ENCODE measurements at places on chromosomes 7 and 10. TPM values are rescaled to one million over a fixed set of nuclear protein-coding genes. Genes with fewer than 3 reads are reported as not detected.

DNA sequence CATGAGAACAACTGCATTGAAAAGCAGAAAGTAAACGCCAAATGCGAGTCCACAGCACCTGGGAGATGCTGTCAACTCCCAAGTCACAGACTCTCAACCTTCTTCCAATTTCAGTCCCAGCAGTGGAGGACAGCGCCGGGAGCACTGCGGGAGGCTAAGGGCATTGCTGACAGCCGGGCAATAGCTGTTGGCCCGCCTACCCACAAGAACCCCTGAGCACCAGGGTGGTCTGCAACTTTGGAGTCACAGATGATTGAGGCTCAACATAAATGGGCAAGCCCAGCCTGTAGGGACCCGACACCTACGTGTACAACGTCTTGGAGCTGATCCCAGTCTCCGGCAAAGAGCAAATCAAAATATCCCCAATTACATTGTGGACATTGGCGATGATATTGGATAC, 262.9 kb downstream of the TCERG1L start:
- no peak for DNase-seq

DNA sequence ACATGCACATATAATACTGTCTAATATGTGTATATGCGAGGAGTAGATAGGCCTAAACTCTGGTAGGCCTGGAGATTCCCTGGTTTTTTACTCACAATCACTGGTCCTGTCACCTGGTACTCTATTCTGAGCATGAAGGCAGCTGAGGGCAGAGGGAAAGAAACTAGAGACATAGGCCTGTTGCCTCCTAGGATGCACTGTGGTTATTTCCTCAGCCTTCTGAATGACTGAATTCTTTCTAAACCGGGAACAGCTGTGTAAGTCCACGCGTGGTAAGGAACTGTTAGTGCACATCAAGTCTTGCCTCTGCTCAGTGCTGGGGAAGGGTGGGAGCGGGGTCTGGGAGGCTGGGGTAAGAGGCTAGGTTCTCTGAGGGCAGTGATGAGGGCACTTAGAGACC, 7.7 kb downstream of the KAZALD1 start:
- DNase-seq, result no peak

The HKDC1 gene
- total RNA-seq, result 1.5 TPM

- DNase-seq, result no peak
Observed at GRCh38 chr10:62850646-62851045, 34.5 kb upstream of the EGR2 start.

The NKX6-2 gene
- total RNA-seq, result not detected

GRCh38 chr7:150356265-150356897, 12.2 kb upstream of the REPIN1 start:
- DNase-seq, result peak; percentile 58

The MMD2 gene
- not detected for total RNA-seq

The PNLIPRP1 gene
- total RNA-seq, result not detected

The HOXA10 gene
- 0.21 TPM for total RNA-seq

DNA sequence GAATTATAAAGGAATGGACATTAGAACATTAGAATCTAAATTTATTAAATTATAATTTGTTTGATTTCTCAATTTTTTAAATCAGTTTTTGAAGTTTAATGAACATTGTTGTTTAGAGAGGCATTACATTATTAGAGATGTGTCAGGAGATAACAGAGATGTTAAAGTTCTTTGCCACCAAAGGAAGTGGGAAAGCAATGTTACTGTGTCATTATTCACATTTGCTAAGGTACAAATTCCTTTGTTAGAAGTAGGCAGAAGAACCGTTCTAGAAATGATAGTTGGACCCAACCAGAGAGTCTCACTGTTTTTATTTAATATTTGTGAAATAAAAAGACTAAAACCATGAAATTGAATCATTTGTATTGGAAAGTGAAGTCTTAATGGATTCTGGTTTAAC, 92.9 kb downstream of the MDFIC start:
- no peak for DNase-seq

DNA sequence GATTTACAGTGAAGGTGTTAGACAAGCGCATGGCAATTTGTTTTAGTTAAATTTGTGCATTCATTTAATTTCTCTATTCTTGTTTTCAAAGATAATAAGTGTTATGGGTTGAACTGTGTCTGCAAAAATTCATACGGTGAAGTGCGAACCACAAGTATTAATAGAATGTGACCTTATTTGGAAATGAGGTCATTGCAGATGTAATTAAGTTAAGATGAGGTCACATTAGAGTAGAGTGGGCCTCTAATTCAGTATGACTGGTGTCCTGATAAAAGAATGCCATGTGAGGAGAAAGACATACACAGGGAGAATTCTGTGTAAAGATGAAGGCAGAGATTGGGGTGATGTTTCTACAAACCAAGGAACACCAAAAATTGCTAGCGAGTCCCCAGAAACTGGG, 158.8 kb upstream of the SEMA3E start:
- no peak for DNase-seq

DNA sequence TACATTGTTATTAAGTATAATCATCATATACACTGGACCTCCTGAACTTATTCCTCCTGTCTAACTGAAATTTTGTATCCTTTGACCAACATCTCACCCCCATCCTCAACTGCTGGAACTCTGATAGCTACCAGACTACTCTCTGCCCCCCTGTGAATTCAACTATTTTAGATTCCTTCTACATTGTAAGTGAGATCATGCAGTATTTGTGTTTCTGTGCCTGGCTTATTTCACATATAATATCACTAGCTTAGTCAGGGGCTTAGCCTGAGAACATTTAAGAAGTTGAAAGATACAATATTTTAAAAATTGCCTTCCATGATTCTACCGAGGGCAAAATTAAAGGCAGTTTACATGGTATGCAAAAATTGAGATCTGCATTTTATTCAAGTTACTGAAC, 26.9 kb downstream of the STAMBPL1 start:
- DNase-seq, result no peak

DNA sequence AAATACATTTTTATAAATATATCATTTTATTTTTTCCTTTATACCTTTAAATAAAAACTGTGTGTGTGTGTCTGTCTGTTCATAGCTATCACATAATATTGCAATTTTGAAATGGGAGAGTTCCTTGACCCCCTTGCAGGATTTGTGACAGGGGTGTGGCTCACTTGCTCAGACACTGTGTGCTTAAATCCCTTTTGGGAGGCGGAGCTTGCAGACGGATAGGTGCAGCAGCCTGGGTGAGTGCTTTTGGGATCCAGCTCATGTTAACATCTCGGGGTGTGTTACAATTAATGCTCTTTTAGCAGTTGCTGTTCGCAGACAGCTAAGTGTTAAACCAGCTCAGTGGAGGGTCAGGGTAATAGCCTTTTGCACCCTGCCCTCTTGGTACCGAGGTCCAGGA, 459.8 kb downstream of the IPMK start:
- no peak for DNase-seq

DNA sequence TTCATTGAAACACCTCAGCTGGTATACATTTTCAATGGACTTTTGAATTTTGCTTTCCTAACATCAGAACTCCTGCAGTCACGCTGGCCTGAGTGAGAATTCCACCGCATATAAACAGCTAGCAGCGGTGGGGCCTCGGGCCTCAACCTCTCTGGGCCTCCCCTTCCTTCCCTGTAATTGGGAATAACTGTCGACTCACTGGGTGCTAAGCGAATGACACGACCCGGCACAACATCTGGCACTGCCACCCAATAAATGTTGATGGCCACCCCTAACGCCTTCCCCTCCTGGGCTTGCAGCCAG, 670 bp downstream of the RCC1L start:
- DNase-seq, result peak; percentile 68

The GATA3 gene
- total RNA-seq, result 0.94 TPM

GRCh38 chr7:151416112-151416940, 6.5 kb upstream of the WDR86 start:
- peak; percentile 70 for DNase-seq

The LAMB1 gene
- total RNA-seq, result 244 TPM

DNA sequence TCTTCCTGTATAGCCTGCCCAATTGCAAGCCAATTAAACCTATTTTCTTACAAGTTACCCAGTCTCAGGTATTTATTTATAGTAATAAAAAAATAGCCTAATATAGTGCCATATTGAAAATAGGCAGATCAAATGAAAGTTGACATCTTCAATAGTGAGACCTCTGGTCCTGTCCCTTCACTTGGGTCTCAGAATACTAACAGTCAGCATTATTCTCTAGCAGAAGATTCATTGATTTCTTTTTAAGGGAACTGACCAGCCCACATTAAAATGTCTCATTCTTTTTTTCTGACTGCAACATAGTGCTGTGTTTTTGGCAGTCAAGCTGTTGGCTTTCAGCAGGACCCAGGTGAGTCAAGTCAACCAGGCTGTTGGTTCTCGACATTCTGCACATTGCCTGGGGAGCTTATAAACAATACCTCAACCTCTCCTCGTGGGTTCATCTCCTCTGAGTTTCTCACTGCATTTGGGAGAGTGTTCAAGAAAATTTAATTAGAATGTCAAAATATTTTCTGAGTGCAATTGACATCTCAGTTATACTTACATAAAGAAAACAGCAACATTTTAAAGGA, 109.8 kb downstream of the MKX start:
- no peak for DNase-seq

The LIPJ gene
- total RNA-seq, result 0.14 TPM

All from lung (tissue), 17 donors.